ENCODE measurements at places on chromosomes 4 and X. TPM values are rescaled to one million over a fixed set of nuclear protein-coding genes. Genes with fewer than 3 reads are reported as not detected.

- DNase-seq, result no peak
Observed at GRCh38 chr4:20624793-20625374, 75.4 kb upstream of the PACRGL start.

DNA sequence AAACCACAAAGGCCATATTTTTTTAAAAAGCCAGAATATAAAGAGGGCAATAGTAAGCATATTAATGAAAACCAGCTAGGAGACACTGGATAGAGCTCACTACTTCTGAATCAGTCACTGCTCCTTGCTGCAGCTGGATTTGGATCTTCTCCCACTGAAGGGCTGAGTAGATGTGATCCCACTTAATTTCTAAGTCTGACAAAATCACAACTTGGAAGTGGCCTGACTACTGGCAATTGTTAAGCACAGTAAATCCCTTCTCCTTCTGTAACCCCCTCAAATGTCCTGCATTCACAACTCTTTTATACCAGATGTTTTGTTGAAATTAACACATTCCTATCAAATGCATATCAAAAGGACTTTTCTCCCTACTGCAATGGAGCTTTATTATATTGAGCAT, 72.9 kb downstream of the AMMECR1 start:
- DNase-seq, result no peak

VEGFC gene
- total RNA-seq, result 19.2 TPM

GRCh38 chrX:103446665-103447302, 70.4 kb downstream of the BEX3 start:
- no peak for DNase-seq

GRCh38 chr4:38105475-38106220, 145.4 kb downstream of the PTTG2 start:
- no peak for DNase-seq

TMEM35A gene
- 0.74 TPM for total RNA-seq

DNA sequence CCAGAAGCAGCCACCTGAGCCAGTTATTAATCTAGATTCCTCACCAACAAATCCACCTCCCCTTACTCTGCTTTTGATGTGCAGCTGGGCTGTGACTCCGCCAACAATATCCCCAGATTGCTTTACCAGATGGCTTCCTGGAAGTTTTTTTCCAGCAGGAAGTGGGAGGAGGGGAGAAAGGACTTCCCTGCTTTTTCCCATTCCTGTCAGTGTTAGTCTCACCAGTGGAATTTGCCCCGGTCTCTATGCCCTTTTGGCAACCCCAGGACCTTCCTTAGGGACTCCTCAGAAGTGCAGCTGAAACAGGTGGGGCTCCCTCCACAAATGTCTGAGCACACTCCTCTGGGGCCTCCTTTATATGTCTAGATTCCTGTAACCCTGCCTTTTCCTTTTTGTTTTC, 465.2 kb upstream of the IGFBP7 start:
- DNase-seq, result no peak

- DNase-seq, result no peak
Observed at GRCh38 chr4:101885574-101885973, 95.0 kb downstream of the BANK1 start.

DNA sequence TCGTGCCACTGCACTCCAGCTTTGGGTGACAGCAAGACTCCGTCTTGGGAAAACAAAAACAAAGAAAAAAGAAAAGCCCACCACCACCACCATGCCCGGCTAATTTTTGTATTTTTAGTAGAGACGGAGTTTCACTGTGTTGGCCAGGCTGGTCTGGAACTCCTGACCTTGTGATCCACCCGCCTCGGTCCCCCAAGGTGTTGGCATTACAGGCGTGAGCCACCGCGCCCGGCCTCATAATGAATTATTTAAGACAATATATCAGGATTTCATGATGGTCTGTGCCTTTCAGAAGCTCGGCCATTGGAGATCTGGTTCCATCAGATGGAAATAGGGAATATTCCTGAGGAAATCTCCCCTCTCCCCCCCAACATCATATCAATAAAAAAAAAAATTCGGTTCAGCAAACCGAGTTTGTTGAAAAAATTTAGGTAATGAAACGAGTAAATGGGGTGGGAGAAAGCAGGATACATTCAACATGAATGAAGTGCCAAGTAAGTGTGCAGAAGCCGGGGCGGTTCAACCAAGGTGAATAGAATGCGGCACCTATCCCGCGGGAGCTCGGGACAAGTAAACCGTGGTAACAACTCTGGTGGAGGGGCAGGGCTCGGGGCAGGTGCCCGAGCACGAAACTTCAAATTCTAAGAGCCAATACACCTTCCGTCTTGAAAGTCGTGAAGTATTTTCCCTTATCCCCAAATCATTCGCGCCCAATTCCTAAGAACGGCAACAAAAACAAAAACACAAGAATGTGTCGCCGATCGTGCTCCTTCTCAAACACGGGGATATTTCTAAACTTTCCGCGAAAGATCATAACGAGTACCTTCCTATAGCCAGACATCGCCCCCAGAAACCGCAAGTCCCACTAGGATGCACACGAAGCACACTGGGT, 773 bp upstream of the TXLNG start:
- no peak for DNase-seq

DNA sequence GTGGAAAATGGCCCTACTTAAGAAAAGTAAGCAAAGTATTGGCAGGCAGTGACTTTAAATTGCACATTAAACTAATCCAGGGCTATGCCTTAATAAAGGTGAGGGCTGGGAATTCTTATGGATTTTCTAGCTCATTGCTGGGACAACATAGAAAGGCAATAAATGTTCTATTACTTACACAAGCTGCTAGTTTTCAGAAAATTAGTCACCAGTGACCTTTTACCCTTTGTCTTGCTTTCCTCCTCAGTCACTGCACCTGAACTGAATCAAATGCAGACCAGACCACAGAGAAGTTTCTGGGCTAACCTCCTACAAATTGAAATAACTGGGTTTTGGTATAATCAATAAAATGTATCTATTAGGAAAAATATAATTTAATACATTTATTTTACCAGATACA, 694.4 kb upstream of the FAM241A start:
- DNase-seq, result no peak

POLN gene
- total RNA-seq, result 0.75 TPM

SPON2 gene
- not detected for total RNA-seq

- DNase-seq, result no peak
Observed at GRCh38 chr4:35189988-35190613, 1054.2 kb downstream of the ARAP2 start.

GRCh38 chr4:71241501-71242288, 97.1 kb upstream of the SLC4A4 start:
- no peak for DNase-seq

DNA sequence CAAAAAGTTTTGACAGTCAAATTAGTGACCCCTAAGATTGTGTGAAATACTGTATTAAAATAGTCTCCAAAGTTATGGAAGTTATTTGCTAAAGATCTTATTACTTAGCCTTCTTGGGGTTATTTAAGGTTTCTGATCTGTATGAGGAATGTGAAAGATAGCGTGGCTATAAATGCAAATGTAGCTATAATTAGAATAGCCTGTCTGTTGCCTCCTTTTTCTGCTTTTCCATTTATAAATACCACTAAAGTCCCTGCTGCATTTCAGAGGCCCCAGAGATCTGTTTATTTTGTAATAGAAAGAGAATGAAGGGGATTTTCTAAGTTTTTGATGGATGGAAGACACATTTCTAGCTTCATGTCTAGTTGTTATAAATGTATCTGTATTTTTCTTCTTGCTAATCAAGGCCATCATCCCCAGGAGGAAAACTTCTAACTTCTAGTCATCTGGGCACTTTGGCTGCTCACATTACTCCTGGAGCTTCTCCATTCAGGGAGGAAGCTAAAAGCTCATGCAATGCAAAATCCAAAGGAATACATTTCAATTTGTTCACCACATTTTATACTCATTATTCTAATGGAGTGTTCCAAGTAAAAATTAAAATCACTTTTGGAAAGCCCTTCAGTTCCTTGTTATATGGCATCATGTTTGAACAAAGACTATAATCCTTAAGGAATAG, 73.9 kb downstream of the INTS12 start:
- no peak for DNase-seq

DNA sequence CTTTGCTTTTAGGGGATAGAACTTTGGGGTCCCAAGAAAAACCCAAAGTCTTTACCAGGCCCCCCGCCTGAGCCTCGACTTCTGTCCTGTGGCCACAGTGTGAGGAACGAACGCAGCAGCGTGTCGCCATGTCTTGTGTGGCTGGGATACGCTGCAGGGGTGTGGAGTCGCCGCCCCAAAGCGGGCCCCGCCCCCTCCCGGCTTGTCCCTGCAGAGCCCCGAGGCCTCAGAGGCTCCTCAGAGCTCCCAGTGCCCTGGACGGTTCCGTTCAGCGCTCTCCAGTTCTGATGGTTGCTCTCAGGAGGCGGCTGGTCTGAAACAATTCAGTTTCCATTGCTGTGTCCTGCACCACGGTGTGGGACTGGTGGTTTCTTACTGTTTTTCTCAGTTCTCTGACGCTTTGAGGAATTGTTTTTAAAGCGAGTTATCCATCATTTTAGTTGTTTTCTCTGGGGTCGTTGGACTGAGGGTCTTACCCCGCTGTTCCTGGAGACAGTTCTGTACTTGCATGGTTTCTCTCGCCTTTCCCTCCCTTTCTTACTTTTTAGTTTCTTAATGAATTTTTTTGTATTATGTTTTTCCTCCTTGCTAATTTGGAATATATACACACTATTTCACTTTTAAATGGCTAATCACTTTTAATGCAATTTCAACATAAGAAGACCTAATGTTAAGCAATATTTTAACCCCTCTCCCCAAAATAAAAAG, 1.6 kb upstream of the IDUA start:
- peak; percentile 46 for DNase-seq

- DNase-seq, result no peak
Observed at GRCh38 chr4:8050555-8051206, 107.9 kb downstream of the ABLIM2 start.

GRCh38 chrX:75609406-75609805, 86.6 kb upstream of the ZDHHC15 start:
- DNase-seq, result no peak

DNA sequence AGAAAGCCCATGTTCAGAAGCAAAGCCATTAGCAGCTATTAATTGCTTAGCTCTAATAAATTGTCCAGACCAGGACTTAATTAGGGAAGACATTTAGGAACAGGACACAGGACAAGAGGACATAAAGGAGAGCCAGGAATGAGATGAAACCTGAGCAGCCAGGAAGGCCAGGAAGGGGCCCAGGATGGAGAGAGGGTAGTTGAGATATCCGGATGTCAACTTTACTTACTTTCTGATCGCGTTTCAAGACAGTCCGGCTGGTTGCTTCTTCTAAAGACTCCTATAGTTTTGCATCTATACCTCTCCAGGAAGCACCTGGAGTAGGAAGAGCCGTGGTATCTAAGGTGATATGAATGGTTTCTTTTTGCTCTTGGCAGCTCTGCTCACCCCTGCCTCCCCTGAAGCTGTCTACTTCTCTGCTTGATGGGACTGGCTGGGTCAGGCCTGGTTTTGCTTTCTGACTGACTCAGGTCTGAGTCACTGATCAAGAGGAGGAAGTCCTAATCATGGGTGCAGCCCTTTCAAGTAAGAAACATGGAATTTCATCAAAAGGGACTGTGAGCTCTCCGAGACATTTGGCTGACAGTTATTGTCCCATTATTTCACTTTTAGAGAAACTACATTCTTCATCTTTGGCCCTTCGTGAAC, 733.3 kb downstream of the RPA4 start:
- DNase-seq, result no peak

Data from NCI-H460 (cell line).